ENCODE measurements at places on chromosomes 3 and 15.

- no peak for DNase-seq
Measured at GRCh38 chr3:34396956-34397355, 598.5 kb downstream of the PDCD6IP start.

DNA sequence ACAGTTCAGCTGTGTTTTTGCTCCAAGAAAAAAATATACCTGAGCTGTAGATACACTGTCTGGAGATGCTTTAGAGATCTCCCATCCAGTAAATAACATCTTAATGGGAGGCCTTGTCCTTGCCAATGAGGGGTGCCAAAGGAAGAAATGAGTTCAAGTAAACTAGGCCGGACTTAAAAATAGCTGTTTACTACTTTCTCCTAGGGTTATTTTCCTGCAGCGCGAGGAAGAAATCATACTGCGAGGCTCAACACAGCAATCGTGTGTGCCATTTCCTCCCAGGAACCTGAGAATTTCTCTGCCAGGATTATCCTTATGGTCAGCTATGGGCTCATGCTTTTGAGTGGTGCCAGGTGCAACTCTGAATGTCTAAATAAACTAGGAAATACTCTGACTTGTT is 71.9 kb downstream of the CMTM8 start:
- no peak for DNase-seq

DNA sequence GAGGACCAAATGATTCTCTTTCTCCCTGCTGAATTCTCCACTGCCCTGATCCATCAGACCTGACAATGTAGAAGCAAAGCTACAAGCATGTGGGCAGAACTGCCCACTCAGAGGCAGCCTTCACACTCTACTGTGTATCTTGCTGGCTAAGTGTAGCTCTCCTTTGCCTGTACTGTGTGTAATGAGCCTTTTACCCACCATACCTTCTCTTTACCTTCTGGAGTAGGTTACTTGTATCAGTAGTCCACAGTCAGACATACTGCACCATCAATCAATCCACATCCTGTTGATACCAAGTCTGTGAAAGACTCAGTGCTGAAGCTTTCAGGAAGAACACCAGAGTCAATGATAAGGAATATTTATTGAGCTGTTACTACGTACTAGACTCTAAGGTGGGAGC is 440.7 kb upstream of the ARHGEF26 start:
- DNase-seq, result no peak

DNA sequence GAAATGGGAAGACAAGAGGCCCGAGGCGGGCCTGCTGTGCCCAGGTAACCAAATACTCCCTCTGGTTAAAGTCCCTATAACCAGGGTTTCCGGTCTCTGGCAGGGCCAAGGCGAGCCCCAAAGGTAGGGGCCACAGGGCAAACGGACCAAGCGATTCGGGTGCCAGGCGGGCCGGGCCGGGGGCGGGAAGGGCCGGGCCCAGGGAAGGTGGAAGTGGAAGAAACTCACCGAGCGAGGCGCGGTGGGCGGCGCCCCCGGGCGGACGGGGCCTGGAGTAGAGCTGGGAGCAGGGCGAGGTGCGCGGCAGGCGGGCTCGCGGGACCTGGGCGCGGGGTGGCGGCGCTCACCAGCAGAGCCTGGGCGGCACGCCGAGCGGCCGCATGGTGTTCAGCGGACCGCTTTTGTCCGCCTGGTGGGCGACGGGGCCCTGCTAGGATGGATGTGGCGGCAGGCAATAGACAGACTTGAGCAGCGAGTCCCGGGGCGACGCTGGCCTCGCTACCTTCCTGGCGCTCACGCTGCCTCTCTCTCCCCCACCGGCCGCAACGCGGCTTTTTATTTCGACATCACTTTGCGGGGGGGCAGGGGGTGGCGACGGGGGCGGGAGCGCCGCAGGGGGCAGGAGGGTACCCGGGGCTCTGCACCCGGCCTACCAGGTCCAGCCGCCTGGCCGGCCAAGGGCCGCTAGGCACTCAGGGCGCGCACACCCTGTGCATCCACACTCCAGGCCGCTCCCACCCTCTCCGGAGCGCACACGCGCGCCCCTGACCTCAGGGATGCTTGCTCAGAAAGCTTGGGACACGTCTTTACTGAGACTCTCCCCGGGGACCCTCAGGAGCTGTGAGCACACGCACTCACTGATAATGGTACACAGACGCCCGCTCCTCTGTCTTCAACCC is at the start of gene GATA2:
Gene GATA2, minus strand, starts transcription at position 531 of the 899 bp plus-strand sequence. CDS start 6,170 bp downstream, outside the sequence.
- DNase-seq, result no peak

DNA sequence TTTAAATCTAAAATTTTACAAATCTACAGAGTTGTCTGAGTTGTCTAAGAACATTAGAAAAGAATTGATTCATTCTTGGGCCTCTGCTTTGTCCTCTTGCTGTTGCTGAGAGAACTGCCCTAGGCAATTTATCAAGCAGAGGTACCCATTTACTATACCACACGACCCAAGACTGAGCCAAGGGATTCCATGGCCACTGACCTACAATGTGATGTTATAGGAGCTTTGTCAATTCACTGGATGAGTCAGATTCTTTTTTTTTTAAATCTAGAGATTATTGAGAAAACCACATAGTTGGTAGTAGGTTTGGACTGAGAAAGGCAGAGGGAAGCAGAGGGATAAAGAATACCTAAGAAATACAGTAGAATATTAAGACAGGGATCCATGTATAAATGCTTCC is 55.3 kb downstream of the TRAT1 start:
- DNase-seq, result no peak

- no peak for DNase-seq
Measured at GRCh38 chr15:36232491-36232890, 346.9 kb upstream of the CDIN1 start.

- no peak for DNase-seq
Measured at GRCh38 chr3:157129803-157130466, 30.0 kb downstream of the CCNL1 start.

GRCh38 chr3:128620268-128620691 is 30.3 kb downstream of the RPN1 start:
- DNase-seq, result no peak

- no peak for DNase-seq
Measured at GRCh38 chr15:66838202-66838601, 136.2 kb downstream of the SMAD6 start.

- DNase-seq, result no peak
Measured at GRCh38 chr3:187049462-187050101, 89.7 kb downstream of the RPL39L start.

GRCh38 chr3:104536715-104537114 is 830.0 kb upstream of the ALCAM start:
- DNase-seq, result no peak

DNA sequence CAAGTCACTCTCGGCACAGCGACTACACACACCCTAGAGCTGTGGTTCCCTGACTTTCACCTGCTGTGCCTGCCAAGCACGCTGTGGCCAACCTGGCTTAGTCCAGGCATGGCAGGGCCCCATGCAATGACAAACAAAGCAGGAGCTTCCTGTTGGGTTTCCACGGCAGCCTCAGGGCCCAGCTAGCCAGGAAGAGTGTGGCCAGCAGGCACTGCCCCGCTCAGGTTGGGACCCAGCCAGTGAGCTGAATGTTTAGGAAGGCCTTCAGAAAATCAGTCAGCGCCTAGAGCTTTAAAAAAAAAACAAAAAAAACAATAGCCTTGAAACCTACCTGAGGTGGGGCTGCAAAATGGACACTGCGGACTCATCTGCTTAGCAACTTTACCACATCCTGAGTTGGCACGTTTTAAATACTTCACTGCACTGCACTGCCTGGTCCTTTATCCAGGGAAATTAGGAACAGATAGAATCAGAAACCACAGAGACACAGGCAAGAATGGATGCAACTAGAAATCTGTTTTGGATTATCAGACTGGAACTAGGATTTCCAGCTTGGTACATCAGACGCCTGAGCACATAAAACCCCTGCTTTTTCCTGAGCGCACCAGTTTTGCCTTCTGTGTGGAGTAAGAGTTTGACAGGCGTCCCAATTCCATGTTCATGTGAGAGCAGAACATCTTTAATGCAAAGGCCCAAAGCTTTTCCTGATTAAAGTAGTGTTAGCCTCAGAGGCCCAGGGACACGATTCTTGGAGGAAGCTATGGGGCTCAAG is 36.2 kb upstream of the LDHAL6B start:
- DNase-seq, result no peak

GRCh38 chr3:138801792-138802191 is 32.9 kb downstream of the PIK3CB start:
- no peak for DNase-seq

DNA sequence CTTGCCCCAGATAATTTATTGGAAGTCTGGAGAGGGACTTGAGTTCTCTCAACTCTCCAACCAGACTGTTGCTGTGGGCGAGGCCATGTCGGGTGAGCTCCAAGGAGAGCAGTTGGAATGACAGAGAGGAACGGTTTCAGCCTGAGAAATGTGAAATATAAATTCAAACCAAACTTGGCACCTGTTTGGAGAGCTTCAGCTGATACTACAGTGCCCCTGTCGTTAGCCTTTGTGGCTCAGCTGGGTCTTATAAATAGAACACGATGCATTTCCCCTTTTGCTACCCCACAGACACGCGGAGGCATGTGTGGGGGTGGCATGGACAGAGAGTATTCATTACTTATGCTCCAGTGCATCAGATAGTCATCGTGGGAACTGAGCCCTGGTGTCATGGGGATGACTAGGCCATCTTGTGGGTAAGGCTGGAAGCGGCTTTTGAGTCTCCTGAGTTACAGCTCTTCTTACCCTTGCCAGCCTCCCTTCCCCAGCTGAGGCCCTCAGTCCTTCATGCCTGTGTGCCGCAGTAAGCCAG is 15.6 kb downstream of the SMAD3 start:
- peak; percentile 45 for DNase-seq

DNA sequence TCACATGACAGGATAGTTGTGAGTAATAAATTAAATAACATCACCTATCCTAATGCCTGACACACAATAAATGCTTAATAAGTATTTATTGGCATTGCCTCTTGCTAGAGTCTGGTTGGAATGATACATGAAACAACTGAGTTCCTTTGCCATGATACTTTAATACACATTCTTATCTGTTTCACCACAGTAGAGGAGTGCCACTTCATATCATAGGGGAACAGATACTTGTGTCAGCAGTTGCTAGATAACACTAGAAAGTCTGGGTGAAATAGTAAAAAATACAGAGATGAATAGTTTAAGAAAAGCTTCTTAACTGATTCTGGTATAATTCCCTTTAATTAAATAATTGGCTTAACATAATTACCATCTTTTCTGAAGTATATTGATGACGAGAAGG is 380.0 kb upstream of the GOLIM4 start:
- no peak for DNase-seq

- DNase-seq, result no peak
Measured at GRCh38 chr3:43971486-43971885, 270.2 kb upstream of the TOPAZ1 start.

- DNase-seq, result no peak
Measured at GRCh38 chr3:177150970-177151627, 46.2 kb downstream of the TBL1XR1 start.

Measured in stimulated activated CD8-positive, alpha-beta memory T cell treated with anti-CD3 and anti-CD28 coated beads, Interleukin-4, amount 100 ng/mL, for 24 hours (primary cell).